ENCODE measurements at places on chromosomes 3 and 15.
A peak's percentile ranks its signal among the peaks of the same experiment; 100 is the strongest.

DNA sequence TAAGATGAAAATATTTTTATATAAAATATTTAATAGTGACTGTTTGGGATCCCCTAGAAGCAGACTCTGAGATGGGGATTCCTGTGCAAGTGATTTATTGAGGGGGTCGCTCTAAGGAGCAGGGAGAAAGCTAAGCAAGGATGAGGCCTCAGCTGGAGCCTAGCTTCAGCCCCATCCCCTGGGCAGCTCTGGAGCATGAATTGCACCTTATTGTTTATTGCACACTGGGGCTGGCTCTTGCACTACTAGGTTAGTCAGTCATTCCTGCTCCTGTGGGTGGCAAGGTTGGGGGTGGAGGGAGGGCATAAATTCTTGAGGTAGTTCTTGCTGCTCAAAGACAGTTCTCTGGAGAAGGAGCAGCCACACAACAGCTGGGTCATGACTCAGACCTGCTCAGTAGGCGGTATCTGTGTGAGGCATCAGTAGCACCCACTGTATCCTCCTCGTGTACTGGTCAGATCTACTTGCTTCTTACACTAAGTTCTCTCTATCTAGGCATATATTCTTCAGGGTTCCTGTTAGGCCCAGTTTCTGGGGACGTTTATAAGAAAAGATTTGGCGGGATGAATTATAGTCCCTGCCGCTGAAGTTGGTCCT, 27.2 kb upstream of the TNFSF10 start:
- peak; percentile 77 for DNase-seq

GRCh38 chr3:185950728-185951127, 12.9 kb upstream of the TRA2B start:
- no peak for DNase-seq

DNA sequence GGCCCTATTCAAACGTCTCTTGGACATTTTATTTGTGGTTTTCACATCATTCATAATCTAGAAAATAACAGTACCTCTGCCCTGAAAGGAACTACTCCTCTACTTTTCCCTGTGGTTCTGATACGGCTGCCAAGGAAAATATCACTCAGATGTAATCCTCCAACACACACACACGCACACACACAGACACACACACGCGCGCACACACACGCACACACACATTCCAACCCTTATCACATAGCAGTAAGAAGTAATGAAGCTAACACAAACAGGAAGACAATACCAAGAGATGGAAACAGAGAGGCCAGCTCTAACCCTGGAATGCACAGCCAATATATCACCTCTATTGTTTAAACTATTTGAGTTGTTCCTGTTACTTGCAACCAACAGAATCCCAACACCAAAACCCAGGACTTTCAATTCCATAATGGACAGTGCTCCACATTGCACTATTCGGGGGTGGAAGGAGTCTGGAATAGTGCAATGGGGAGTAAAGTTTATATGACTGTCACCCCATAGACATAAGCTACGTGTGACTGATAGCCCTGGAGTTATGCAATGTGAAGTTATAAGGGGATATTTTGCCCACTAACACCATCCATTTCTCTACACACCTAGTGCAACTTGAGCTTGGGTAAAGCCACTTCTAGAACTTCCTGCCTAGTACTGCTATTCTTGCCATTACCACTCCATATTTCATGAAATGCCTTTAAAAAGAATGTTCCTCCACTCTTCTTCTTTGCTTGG, 71.3 kb upstream of the FNDC3B start:
- no peak for DNase-seq

DNA sequence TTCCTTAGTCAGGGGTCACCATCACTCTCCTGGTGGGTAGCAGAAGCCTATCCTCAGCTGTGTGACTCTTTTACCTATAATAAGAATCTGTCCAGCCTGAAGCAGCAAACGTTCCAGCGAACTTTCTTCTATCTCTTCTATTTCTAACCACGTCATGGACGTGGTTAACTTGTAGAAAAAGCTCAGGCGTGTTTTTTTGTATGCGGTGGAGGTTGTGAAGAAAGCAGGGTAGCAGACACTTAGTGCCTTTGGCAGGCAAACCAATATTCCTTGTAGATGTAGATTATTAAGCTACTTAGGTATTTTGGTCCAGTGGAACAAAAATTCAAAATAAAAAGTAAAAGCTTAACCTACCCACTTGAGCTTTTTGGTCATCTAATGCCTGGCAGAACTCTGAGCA, 31.8 kb upstream of the GPR171 start:
- DNase-seq, result no peak

DNA sequence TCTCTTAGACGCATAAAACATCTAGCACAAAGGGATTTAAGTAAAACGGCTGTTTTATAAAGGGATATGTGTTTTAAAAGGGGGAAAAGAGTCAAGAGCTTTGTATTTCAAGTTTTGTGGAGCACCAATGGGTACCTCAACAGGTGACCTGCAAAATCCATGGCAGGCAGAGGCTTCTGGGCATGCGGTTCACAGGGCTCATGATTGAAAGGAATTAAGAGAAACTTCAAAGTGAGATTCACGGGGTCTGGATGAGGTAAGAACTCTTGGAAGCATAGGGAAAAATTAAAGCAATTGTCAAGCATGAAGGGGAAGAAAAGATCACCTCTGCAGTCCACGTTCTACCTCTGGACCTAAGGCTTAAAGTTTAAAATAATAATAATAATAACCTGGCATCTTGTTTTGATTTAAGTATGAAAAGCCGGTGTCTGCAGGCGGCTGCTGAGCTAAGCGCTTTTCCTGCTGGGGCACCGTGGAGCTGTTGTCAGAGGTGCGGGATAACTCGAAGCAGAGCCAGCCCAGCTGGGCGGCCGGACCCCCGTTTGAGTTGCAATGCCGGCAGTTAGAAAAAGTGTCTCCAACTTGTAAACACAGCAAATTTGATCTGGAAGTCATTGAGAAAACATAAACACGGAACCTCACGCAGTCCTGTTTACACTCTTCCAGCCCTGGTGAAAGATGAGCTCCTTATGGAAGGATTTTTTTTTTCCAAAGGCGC, 40.5 kb downstream of the HES1 start:
- DNase-seq, result no peak

DNA sequence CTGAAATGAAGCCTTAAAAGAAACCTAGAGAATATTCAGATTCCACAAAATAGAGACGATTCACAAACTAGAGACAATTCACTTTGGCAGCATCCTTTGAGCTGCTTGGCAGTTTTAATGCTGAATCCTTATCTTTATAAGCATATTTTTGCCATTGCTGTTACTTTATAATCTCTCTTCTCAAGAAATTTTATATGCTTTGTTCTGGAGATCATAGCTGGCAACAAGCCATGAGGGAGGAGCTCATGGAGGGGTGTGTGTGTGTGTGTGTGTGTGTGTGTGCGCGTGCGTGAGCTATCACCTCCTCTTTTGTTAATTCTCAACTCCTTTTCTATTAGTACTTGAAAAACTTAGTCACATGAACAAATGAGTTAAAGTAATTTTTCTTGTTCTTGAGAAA, 495.0 kb upstream of the RGMA start:
- no peak for DNase-seq

DNA sequence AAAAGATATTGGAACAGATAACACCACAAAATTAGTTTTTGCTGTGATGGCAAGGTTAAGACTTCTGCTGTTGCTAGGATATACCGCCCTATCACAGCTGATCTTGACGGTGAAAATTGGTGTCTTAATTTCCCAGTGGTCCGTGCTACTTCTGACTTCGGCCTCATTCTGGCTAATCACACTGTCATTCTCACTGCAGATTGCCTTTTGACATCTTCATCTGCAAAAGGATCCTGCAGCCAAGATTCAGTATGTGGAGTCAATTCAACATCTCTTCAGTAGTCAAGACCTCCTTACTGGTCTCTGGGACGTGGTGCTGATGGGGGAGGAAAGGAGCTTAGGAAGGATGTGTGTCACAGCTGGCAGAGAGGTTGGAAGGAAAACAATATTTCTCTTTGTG, 438.6 kb downstream of the WDR72 start:
- DNase-seq, result no peak

DNA sequence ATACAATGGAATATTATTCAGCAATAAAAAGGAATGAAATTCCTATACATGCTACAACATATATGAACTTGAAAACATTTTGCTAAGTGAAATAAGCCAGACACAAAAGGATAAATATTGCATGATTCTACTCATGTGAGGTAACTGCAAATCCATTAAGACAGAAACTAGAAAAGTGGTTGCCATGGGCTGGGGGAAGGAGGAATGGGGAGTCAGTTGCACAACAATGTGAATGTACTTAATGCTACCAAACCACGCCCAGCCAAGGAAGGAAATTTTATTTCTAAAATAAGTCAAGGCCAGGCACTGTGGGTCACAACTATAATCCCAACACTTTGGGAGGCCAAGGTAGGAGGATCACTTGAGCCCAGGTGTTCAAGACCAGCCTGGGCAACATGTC, 9.8 kb upstream of the GMPPB start:
- no peak for DNase-seq

DNA sequence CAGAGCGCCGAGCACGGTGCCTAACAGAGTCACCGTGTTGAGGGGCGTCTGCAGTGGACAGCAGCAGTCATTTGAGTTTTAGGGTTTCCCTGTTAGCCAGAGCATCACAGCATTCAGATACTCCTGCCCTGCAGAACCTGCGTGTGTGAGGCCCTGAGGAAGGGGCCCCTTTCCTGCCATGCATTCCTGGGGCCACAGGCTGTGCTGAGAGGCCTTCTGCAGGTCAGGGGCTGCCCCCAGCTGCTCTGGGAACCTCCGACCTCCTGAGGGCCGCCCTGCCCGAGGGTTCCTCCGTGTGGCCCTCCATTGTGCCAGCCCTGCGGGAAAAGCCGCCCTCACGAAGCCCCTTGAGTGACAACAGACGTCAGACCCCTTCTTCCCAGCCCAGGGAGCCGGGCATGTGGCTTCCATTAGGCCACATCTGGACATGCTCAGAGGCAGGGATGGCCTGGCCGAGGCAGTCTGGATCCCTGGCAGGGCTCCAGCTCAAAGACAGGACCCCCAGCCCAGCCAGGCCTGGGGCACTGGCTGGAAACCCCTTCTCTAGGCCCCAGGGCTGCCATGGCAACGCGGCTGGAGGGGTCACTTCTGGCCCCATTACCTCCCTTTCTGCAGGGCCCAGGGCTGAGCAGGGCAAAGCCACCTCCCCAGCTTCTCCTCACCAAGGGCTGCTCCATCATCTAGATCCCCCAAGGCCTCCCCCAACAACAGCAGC, 25.3 kb downstream of the FBLN2 start:
- no peak for DNase-seq

DNA sequence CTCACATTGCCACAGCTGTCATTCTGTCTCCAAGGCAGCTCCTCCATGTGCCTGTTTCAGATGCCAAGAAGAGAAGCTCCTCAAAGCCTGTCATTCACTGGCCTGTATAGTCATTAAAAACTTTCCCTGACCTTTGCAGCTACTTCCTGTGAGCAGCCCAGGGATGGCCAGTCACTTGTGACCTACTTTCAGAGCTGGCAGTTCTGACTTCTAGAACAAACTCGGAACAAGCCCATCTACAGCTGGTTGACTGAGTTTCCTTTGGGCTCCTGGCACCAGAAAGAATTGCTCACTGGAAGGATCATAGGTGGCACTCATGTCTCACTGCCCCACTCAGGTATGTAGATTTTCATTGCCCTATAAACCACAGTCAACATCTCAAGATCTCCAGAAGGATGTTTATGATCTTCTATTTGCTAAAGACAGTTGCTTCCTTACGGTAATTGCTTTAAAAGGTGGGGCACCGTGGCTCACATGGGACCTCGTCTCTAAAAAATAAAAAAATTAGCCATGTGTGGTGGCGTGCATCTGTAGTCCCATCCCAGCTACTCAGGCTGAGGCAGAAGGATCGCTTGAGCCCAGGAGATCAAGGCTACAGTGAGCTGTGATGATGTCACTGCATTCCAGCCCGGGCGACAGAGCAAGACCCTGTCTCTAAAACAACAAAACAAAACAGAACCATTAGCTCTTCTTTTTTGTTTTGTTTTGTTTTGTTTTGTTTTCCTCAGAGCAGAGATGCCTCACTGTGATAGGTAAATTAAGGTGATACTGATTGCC, 11.2 kb upstream of the ATP13A3 start:
- no peak for DNase-seq

- DNase-seq, result no peak
Observed at GRCh38 chr3:113194823-113195401, 16.4 kb upstream of the BOC start.

DNA sequence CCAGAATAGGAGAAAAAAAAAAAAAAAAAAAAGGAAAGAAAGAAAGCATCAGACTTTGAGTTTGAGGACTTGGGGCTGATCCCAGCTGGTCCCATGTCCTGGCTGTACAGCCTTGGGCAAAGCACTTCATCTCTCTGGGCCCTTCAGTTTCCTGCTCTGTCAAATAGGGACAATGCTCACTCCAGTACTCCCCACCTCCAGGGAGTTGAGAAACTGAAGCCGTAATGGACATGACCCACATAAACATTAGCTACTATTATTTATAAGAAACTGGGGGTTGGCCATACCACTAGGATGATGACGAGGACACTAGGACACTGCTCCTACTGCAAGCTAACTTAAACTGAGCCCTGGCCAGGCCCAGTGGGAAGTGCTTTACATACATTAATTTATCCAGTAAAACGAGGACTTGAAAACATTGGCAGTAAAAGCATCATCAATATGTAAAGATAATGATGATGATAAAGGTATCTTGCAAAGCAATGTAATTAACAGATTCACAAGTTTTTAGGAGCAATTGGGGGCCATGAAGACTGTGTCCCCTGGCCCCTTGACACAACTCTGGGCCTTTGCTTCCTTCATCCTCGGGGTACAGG, 22.9 kb upstream of the SMAD6 start:
- no peak for DNase-seq

GRCh38 chr3:14558029-14558428, 17.9 kb upstream of the GRIP2 start:
- no peak for DNase-seq

All from stimulated activated CD4-positive, alpha-beta T cell treated with anti-CD3 and anti-CD28 coated beads, Interleukin-2, amount 100 ng/mL, for 24 hours (primary cell).